Activated naive CD4-positive, alpha-beta T cell treated with anti-CD3 and anti-CD28 coated beads for 36 hours (primary cell): ENCODE measurements at places on chromosomes 5 and 9. TPM values are rescaled to one million over a fixed set of nuclear protein-coding genes. Genes with fewer than 3 reads are reported as not detected.
A peak's percentile ranks its signal among the peaks of the same experiment; 100 is the strongest.

The CLIC3 gene
- total RNA-seq = not detected

The ANKRD34B gene
- not detected for total RNA-seq

GRCh38 chr5:96297290-96297689, 135.8 kb downstream of the PCSK1 start:
- no peaks in the 10 kb centered on the region for H3K4me1 ChIP-seq
- no peaks in the 10 kb centered on the region for H3K36me3 ChIP-seq
- no peak for DNase-seq
- H3K27ac ChIP-seq = no peak overlapping the region
- peaks cover 10% of the 10 kb centered on the region for H3K27me3 ChIP-seq

The LOX gene
- total RNA-seq = not detected

DNA sequence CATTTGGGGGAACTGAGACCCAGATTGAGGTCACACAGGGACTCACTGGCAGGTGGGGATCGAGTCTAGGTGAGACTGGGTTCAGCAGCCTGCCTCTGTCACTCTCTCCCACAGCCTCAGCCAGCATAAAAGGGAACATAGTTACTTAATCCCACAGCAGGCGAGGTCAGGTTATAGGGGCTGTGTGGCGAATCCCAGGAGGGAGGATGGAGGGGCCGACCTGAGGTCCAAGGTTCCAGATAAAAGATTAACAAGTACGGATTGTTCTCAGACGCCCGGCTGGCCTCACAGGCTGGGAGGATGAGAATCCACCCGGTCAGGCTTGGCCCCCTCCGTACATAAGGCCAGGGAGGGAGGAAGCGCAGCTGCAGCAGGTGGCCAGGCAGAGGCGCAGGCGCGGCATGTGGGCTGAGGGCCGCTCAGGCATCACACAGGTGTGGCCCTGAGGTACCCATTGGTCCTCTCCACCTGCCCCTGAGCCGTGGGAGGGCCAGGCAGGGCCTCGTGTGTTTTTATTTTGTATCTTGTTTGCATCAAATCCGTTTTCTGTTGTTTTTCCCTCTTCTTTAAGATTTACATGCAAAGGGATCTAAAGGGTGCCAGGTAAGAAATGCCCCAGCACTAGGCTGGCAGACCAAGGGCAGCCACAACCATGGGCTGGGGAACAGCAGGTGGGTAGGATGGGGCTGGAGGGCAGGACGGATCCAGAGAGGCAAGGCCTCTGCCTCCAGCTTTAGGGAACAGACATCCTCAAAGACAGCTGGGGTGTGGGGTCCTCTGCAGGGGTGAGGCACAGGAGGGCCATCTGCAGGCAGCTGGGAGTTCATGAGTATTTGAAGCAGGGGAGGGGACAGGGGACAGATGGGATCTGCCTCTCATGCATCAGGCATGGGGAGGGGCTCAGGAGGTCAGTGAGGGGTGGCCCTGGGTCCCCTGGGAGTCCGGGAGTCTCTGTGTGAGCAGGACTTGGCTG, 3.6 kb downstream of the SUSD3 start:
- no peaks in the 10 kb centered on the region for H3K27me3 ChIP-seq
- H3K4me1 ChIP-seq = peaks cover 76% of the 10 kb centered on the region
- peak overlapping the region; percentile 93 for H3K4me3 ChIP-seq
- DNase-seq = peak; percentile 69
- H3K36me3 ChIP-seq = peaks cover 37% of the 10 kb centered on the region
- peak overlapping the region; percentile 99 for H3K27ac ChIP-seq
